ENCODE measurements at places on chromosomes 11 and 22. TPM values are rescaled to one million over a fixed set of nuclear protein-coding genes. Genes with fewer than 3 reads are reported as not detected.

DNA sequence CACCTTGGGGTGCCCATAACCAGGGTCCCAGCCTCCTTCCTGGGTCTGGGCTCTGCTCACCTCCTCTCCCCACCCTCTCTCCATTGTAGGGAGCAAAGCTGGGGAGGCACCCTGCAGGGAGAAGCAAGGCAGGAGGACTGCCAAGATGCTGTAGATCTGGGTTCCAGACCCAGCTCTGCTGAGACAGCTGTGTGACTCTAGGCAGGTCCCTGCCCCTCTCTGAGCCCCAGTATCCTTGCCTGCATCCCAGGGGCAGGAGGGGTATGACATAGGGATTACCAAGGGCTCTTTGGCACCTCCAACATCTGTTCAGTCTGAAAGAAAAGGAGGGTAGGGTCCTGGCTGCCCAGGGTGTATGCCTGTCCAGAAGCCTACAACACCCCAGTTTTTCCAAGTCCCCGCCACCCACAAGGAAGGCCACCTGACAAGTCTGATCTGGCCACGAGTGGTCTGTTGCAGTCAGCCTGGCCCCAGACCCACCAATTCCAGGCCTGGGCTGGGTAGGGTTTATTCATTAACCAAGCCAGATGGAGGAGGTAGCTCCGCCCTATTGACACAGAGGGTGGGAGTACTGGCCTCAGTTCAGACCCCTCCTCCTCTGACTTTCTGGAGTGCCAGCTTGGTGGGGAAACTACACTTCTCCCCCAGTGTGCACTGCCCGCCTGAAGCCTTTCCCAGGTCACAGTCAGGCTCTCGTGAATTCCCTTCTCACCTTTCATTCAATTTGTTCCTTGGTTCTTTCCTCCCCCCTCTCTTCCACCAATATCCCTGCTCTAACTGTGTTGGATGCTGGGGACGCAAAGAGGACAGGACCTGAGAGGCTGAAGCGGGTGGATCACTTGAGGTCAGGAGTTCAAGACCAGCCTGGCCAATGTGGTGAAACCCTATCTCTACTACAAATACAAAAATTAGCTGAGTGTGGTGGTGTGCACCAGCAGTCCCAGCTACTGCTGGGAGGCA lies 15.0 kb downstream of the STARD10 start:
- H3K36me3 ChIP-seq = no peaks in the 10 kb centered on the region
- H3K4me3 ChIP-seq = peak overlapping the region; percentile 66
- H3K27ac ChIP-seq = no peak overlapping the region
- peaks cover 26% of the 10 kb centered on the region for H3K4me1 ChIP-seq

DNA sequence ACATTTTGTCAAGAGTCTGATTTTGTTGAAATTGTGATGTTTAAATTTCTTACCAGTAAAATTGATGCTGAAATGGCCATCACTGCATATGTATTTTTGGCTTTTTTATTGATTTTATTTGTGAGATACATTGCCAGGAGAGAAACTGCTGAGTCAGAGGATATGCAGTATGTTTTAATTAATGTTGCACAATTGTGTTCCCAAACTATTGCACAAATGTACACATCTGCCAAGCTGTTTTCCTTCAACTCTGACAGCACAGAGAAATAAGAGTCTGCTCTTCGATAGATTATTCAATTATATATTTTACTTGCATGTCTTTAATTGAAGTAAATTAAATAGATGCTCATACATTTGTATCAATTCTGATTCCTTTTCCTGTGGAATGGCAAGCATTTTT lies 640.2 kb upstream of the LUZP2 start:
- no peak overlapping the region for H3K27ac ChIP-seq
- H3K4me3 ChIP-seq = no peak overlapping the region
- H3K27me3 ChIP-seq = no peaks in the 10 kb centered on the region
- H3K36me3 ChIP-seq = no peaks in the 10 kb centered on the region
- no peaks in the 10 kb centered on the region for H3K4me1 ChIP-seq
- DNase-seq = no peak

Gene RANBP1
- 204 TPM for total RNA-seq

Gene SAA4
- total RNA-seq = not detected

Gene SPTBN2
- total RNA-seq = 139 TPM

DNA sequence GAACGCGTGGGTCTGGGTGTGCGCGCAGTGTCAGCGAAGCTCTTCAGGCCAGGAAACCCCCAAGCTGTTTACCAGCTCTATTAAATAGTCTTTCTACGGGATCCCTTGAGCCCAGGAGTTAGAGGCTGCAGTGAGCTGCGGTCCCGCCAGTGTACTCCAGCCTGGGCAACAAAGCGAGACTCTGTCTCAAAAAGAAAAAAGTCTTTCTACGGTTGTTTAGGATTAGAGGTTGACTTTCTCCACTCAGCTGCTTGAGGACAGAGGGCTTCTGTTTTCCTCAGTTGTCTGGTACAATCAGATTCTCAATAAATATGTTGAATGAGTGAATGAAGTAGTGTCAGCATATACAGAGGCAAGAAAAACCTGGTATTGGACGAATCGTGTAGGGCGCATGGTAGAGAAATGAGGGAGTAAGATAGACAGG lies 619 bp downstream of the SART1 start:
- H3K4me3 ChIP-seq = peak overlapping the region; percentile 89
- peaks cover 12% of the 10 kb centered on the region for H3K4me1 ChIP-seq
- peaks cover 18% of the 10 kb centered on the region for H3K36me3 ChIP-seq

DNA sequence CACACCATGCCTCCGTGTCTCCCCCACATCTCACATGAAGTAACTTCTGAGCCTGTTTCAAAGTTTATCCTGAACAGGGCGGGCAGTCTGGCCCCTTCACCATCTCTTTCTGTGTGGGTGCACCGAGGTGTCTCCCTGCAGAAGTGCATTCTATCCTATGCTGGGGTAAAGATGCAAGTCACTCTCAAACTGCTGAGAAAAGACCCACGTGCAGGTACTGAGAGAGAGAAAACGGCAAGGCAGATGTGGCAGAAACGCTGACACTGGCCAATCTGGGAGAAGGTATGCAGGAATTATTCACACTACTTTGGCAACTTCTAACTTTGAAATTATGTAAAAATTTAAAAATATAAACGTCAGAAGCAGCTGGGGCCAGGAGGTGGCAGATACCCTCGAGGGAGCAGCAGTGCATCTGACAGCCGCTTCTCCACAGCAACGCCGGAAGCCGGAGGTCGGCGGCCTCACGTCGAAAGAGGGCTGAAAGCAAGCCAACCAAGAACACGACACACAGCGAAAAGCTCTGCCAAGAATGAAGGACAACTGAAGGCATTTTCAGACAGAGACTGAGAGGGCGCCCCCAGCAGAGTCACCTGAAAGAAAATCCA lies 34.2 kb upstream of the MOB2 start:
- no peaks in the 10 kb centered on the region for H3K4me1 ChIP-seq
- no peak overlapping the region for H3K27ac ChIP-seq
- no peaks in the 10 kb centered on the region for H3K27me3 ChIP-seq
- no peaks in the 10 kb centered on the region for H3K36me3 ChIP-seq
- no peak overlapping the region for H3K4me3 ChIP-seq
- no peak for DNase-seq

DNA sequence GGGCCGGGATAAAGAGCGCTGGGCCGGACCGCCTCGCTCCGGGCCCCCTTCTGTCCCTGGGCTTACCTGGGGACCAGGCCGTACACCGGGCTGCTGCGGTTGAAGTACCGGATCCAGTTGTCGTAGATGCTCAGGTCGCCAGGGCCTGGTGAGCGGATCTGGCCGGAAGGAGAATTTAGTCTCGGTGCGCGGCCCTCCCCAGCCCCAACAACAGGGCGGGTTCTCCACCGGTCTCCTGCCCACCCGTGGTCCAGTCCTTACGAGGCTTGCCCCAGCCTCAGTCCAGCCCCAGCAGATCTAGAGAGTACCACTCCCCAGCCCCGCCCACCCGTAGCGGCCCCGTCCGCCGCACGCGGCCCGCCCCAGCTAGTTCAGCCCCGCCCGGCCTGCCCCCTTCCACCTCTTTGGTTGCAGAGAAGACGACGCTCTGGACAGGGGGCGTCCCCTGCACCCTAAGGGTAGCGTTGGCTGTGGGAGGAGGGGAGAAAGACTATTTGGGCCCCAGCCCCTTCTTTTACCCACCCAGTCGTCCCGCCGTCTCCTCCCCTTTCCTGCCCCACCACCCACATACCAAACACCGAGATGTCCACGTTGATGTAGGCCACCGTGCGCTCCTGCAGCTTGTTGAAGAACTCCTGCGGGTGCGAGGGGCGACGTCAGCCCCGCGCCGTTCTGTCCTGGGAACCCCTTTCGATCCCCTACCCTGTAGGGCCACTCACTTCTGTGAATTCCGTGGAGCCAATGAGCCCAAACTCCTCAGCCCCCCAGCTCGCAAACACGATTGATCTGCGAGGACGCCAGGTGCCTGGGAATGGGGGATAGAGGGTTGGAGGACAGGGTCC lies 6.8 kb downstream of the SAC3D1 start:
- peak overlapping the region; percentile 15 for H3K27ac ChIP-seq
- H3K27me3 ChIP-seq = no peaks in the 10 kb centered on the region
- no peaks in the 10 kb centered on the region for H3K36me3 ChIP-seq
- peak overlapping the region; percentile 37 for H3K4me3 ChIP-seq

Gene OR56A1
- total RNA-seq = not detected

GRCh38 chr11:74570266-74571061 lies 21.9 kb upstream of the POLD3 start:
- H3K4me1 ChIP-seq = no peaks in the 10 kb centered on the region
- H3K27ac ChIP-seq = no peak overlapping the region
- peak; percentile 47 for DNase-seq
- H3K36me3 ChIP-seq = no peaks in the 10 kb centered on the region

DNA sequence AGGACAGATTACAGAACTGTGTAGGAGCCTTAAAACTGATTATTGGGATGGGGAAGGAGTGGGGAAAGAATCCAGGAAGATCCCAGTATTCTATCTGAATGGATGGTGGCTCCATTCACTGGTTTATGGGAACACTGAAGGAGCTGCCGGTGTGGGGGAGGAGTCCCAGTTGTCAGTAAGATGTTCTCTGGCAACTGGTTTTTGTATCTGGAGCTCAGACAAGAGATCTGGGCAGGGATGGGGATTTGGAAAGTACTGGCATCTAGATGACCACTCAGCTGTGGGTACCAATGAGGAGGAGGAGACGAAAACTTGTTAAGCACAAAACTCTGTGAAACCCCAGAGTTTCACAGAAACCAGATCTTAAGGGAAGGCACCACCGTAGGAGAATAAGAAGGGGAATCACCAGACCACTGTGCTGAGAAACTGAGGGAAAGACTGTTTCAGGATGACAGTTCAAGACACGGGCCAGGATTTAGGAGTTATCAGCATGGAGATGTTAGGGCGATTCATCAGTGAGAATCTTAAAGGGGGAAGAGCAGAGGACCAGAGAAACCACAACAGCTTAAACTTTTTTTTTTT lies 28.1 kb downstream of the LDLRAD3 start:
- H3K4me1 ChIP-seq = peaks cover 22% of the 10 kb centered on the region
- no peaks in the 10 kb centered on the region for H3K36me3 ChIP-seq
- no peak overlapping the region for H3K27ac ChIP-seq
- no peak overlapping the region for H3K4me3 ChIP-seq
- no peaks in the 10 kb centered on the region for H3K27me3 ChIP-seq

GRCh38 chr22:23067023-23067650 lies 3.2 kb upstream of the GNAZ start:
- H3K4me1 ChIP-seq = peaks cover 11% of the 10 kb centered on the region
- no peaks in the 10 kb centered on the region for H3K36me3 ChIP-seq
- H3K27ac ChIP-seq = no peak overlapping the region
- H3K4me3 ChIP-seq = no peak overlapping the region
- DNase-seq = no peak
- no peaks in the 10 kb centered on the region for H3K27me3 ChIP-seq

GRCh38 chr11:66609721-66610617 lies 6.5 kb upstream of the RBM14 start:
- no peaks in the 10 kb centered on the region for H3K36me3 ChIP-seq
- H3K4me3 ChIP-seq = no peak overlapping the region
- no peak for DNase-seq
- no peaks in the 10 kb centered on the region for H3K27me3 ChIP-seq
- H3K27ac ChIP-seq = no peak overlapping the region

GRCh38 chr22:41828516-41828915 lies 4.4 kb upstream of the SREBF2 start:
- H3K4me1 ChIP-seq = no peaks in the 10 kb centered on the region
- H3K27ac ChIP-seq = no peak overlapping the region
- H3K27me3 ChIP-seq = no peaks in the 10 kb centered on the region
- H3K36me3 ChIP-seq = no peaks in the 10 kb centered on the region

GRCh38 chr22:37965940-37966664 lies 12.6 kb downstream of the POLR2F start:
- no peak for DNase-seq
- no peaks in the 10 kb centered on the region for H3K27me3 ChIP-seq
- no peaks in the 10 kb centered on the region for H3K36me3 ChIP-seq
- no peak overlapping the region for H3K4me3 ChIP-seq
- H3K4me1 ChIP-seq = no peaks in the 10 kb centered on the region

Gene ANKRD42
- total RNA-seq = 24.5 TPM

DNA sequence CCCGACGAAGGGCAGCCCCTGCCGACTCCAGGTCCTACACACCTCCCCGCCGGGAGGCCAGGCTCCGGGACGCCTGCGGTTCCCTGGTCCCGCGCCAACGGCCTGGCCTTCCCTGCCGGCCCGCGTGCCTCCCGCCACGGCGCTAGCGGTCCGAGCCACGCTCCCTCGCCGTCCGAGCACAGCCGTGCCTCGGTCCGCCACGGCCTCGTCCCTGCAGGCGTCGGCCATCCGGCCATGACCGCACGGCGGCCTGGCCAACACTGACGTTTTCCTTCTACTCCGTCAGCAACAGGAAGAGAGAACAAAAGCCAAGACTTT lies 532 bp downstream of the EIF4G2 start:
- DNase-seq = peak; percentile 6
- H3K27me3 ChIP-seq = no peaks in the 10 kb centered on the region
- H3K27ac ChIP-seq = peak overlapping the region; percentile 97

GRCh38 chr22:50613291-50613981 lies 12.8 kb downstream of the MAPK8IP2 start:
- no peaks in the 10 kb centered on the region for H3K4me1 ChIP-seq
- H3K27me3 ChIP-seq = no peaks in the 10 kb centered on the region
- H3K36me3 ChIP-seq = no peaks in the 10 kb centered on the region
- H3K27ac ChIP-seq = no peak overlapping the region

Gene ASRGL1
- total RNA-seq = 93.0 TPM

- H3K27ac ChIP-seq = no peak overlapping the region
- DNase-seq = no peak
- H3K36me3 ChIP-seq = no peaks in the 10 kb centered on the region
- H3K4me3 ChIP-seq = no peak overlapping the region
- H3K27me3 ChIP-seq = no peaks in the 10 kb centered on the region
- H3K4me1 ChIP-seq = no peaks in the 10 kb centered on the region
Measured at GRCh38 chr11:37333345-37333744, 735.3 kb upstream of the RAG2 start.

GRCh38 chr11:36023922-36024321 lies 80.1 kb downstream of the LDLRAD3 start:
- no peak overlapping the region for H3K4me3 ChIP-seq
- no peaks in the 10 kb centered on the region for H3K27me3 ChIP-seq
- no peaks in the 10 kb centered on the region for H3K4me1 ChIP-seq
- no peaks in the 10 kb centered on the region for H3K36me3 ChIP-seq
- H3K27ac ChIP-seq = no peak overlapping the region

Gene SMIM38
- total RNA-seq = 3.9 TPM

Gene MRGPRE
- 1.0 TPM for total RNA-seq

Measured in prostate gland (tissue), 2 donors.